Cortex of kidney (tissue), 1 donor: ENCODE measurements at places on chromosomes 6 and 20.

GRCh38 chr6:170052991-170053821 lies 237.7 kb downstream of the DLL1 start:
- DNase-seq = no peak

DNA sequence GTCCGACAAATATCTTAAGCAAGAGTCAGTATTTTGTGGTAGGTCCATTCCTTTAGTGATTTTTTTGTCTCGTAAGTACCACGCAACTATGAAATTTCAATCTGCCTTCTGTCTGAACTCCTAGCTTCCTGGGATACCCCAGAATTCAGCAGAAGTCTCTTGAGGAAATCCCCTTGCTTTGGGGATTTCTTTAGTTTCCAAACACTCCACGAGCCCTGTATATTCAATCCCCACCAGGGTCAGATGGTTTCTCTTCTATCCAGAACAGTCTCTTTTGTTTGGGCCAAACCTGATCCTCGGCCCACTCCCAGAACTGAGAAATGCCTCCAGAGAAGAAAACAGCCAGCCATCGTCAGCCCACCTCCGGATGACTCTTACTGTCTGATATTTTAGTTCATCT lies 113.0 kb downstream of the CHD6 start:
- DNase-seq = no peak

GRCh38 chr6:36113703-36114102 lies 16.6 kb upstream of the MAPK13 start:
- DNase-seq = no peak

DNA sequence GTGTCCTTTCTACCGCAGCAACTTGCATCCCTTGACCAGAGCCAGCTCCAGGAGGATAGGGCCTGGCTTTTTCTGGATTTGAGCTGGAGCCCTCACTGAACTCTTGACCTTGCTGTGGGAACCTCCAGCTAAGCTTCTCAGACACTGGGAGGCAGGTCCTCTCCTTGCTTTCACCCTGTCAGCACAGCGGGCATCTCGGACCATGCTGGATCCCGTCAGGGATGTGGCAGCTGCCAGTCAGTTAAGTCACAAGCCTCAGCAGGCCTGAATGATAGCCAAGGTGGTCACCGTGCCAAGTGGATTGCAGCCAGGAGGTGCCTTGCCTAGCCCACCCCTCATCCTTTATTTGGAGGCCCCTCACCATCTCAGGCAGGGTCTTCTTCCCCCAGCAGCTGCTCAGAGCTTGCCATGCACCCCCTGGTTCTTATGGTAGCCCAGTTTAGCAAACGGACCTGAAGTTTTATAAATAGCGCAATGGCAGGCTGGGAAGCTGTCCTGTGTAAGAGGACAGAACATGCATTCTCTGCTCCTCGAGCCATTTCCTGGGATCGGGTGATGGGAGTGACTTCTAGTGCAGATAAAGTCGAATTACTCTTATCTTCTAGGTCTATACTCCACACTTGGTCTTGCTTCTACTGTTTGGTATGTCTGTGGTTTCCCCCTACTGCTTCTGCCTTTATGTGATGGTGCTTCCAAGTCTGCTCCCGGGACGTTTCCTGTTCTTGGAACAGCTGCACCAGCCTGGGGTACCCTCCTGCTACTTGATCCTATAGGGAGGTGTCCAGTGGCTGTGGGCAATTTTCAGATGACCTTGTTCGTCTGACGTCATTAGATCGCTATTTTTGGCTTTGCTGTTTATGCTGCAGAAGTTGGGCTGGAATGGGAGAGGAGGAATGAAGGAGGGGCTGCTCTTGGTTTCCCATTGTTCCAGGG lies 7.1 kb upstream of the MYLK2 start:
- no peak for DNase-seq

DNA sequence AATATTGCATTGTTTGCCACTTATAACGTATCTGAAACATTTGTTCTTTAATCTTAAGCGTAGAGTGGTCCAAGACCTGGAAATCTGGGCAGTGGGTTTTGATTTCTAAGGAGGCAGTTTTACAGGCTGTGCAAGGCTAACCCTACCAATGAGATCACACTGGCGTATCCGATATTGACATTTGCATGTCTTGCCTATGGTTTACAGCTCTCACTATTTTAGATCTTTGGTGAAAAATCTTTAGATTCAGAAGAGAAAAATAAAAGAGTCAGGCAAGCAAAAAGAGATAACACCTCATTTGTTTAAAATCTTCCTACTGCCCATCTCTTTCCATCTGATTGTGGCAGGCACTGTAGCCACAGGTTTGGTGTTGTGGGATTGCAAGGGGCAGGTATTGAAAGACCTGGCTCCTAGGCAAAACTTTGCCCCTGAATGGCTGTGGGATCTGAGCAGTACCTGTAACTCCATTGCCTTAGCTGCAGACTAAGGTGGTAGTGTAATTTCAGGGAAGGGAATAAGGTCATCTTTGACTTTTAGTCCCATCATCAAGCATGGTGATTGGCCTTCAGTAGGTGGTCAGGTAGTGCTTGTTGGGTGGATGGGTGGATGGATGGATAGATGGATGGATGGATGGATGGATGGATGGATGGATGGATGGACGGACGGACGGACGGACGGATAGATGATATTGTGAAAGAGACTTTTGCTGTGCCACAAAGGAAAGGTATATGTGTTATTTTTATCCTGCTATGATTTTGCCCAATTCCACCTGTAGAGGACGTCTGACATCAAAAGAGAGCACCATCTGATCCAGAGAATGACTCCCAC lies 1.9 kb downstream of the TNFAIP3 start:
- no peak for DNase-seq

- DNase-seq = no peak
Observed at GRCh38 chr6:5930143-5930770, 76.5 kb downstream of the NRN1 start.

GRCh38 chr6:25138233-25138933 lies 140.8 kb upstream of the CARMIL1 start:
- DNase-seq = no peak

- DNase-seq = no peak
Observed at GRCh38 chr20:58233881-58234528, 5.6 kb upstream of the ANKRD60 start.

DNA sequence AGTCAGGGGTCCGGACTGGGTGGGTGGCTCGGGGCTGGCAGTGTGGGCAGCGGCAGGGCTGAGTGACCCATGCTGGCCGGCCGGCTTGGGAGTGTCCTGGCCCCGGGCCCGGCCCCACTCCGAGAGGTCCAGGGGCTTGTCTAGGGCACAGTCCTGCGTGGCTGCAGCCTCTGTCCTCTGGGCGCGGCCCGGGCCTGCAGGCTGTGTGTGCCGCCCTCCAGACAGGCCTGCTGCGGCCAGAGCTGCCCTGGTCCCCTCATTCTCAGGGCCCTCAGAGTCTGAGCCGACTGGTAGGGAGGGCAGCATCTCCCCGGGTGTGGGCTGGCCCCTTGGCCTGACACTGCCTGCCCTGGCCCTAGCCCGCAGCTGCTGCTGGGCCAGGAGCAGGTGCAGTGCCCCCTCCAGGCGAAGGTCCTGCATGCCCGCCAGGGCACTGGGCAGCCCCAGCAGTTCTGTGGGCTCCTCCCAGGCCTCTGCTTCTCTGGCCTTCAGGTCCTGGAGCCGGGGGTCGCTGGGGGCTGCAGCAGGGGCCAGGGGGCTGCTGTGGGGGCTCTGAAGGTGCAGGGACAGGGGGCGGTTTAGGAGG lies 6.9 kb upstream of the CABLES2 start:
- no peak for DNase-seq

DNA sequence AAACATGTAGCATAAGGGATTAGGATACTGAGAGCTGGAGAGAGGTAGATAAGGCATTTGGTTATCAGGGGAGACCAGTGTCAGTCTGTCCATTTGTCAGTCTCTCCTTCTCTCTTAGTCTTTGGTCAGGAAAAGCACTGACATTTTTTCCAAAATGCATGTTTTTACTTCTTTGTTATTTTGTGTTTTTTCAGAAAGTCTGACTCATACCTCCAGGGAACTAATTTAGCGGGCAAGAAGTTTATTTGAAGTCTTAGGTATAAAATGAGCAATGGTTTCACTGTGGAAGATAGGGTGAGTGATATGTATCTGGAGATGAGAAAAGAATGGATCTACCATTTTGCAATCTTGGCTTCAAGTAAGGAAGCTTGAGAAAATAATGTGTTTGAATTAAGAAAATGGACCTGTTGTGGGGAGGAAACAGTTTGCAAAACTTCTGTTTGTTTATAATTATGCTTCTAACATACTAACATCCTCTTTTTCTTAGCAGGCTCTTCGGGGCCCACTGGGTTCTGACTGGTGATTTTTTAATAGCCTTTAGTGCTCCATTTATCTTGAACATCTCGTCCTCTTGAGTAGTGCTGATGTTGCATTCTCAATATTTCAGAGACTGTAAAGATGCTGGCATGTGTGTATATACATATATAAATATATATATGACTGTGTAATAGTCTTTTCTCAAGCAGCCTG lies 66.9 kb upstream of the FABP7 start:
- no peak for DNase-seq

DNA sequence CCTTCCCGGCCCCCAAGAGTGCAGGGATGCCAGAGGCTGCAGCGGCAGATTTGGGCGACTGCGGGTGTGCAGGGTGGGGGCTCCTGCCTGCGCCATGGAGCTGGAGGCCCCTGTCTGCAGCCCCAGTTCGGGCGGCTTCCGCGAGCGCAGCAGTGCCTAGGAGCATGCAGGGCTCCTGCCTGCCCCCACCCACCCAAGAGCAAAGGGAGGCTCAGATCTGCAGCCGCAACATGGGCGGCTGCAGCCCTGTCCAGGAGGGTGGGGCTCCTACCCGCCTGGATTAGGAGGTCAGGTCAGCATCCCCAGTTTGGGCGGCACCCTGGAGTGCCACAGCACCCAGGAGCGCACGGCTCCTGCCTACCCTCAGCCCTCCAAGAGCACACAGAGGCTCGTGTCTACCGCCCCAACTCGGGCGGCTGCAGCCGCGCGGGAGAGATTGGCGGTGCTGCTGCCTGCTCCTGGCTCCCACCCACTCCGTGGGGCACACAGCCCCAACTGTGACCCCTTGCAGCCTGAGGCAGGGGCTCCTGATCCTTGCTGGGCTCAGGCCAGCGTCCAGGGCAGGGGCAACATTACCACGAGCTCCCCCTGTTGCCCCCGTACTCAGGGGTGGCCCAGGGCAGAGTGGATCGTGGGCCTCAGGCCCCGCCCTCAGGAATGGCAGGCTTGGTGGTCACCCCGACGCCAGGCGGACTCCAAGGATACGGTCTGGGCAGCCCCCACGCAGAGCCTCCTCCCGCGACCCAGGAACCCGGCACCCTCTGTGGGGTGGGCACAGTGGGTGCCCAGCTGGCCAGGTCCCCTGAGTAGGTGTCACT lies 55.5 kb upstream of the UNC93A start:
- no peak for DNase-seq

DNA sequence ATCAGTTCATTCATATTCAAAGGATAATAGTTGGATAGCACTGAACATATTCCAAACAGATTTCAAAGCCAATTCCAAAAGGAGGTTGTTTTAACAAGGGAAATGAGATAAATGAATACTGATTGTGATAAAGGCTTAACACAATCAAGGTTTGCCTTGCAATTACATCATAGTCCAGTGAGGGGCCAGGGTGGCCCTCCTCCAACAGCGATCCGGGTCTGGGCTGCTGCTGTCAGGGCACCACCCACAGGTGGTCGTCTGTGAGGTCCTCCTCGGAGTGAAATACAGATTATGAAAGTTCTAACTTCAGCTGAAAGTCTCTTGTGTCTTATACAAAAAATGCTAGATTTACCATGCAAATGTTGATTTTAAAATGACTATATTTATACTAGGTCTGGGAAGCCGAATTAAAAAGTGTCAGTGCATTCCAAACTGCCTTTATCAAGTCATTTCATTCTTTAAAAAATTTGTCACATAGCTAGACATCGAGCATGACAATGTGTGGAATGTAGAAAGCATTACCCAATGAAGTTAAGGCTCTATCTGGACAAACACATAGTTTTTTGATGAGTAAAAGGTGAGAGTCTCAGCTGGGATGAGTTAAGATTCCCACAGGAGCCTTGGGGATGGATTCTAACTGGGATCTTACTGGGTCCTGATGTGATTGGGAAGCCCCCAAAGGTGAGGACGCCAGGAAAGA lies 65.9 kb upstream of the SLC22A23 start:
- no peak for DNase-seq

DNA sequence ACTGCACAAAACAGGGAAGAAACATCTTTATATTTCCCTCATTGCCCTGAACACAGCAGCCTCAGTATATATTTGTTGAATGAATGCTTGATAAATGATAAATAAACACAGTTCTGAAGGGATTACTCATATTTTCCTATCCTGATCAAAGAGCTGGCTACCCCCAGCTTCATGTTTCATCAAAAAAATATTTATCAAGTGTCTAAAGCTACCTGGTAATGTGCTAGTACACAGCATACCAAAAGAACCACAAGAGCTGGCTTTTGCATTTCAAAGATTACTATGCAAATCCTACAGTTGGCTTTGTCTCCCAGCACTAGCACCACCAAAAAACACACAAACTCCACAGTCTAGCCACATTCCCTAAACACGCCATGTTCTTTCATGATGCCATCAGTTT lies 130.0 kb downstream of the BTBD9 start:
- DNase-seq = no peak

DNA sequence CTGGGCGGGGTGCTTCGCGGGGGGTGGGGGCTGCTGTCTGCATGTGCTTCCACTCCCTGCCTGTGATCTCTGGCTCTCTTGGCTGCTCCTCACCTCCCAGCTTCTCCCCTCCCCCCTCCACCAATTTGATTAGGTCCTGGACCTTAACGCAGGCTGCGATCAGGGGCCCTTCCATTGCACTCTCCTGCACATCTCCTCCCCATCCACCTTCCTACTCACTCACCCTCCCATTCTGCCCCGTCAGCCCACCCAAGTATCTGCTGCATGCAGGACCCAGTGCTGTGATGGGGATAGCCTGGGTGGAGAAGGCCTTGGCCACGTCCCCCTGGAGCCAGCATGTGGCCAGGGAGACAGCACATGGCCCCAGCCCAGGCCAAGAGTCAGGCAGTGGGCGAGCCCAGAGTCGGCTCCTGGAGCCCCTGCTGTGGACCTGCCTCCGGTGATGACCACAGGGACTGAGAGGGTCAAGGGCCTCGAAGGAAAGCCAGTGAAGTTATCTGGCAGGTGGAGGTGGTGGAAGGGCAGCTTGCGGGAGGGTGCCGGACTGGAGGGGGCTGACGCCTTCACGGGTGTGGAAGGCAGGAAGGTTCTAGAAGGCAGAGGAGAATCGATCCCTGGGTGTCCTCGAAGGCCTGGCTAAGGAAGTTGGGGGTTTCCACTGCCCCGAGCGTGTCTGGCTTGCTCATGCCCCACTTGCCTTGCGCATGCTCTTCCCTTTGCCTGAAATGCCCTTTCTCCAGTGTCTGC lies 40.7 kb downstream of the SRC start:
- no peak for DNase-seq

DNA sequence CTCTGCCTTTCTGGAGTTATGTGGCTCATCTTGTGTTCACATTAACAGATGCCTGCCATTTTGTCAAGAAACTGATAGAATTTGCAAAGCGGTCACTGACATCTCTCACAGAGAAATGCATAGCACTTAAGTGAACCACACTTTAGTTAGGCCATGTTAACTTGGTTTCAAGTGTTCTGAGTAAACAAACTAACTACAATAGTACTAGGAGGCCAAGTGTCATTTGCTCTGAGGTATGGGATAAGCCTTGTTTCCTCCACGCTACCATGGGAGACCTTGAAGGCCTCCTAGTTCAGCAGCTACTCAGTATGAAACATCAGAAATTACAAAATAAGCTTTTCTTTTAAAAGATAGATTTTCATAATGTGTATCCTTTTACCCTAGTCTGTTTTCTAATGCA lies 143.5 kb upstream of the MARCKS start:
- DNase-seq = no peak
